ENCODE measurements at places on chromosomes 6 and 20.

GRCh38 chr20:5938456-5939029 is 11.8 kb downstream of the TRMT6 start:
- no peak for DNase-seq

DNA sequence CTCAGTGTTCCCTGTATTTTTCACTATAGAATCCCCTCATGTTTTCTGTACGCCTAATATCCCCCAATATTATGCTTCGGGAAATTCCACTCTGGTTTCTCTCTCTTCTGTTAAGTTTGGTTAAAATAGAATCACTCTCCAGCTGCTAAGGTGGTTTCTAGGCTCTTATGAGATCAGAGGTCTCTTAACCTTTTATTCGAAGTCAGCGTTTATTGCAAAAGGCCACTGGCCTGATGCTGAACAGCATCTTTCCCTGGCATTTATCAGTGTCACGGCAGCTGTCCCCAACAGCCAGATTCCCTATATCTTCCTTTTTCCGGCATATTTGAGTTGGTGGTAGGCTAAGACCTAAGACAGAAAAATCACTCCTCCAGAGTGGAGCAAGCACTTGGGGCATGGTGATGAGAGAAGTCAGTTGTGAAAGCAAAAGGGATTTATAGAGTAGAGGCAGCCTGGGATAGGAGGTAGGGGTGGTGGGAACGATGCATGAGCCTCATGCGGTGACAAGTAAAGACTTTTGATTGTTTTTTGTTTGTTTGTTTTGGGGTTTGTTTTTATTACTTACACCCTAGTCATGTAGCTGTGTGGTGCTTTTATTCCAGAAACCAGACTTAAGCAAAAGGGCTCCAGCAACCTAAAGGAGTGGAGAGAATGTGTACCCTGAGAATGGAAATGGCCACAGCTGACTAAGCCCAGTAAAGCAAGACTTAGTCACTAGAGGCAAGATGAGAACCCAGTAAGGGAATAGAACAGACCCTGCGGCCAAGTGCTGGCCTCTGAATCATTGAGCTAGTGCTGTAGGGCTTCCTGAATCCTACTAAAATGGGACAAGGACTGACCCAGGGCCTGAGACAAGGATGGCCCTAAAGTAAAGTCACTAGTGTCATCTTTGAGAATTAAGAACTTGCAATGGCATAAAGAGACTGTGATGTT is 233.0 kb upstream of the PRND start:
- no peak for DNase-seq

DNA sequence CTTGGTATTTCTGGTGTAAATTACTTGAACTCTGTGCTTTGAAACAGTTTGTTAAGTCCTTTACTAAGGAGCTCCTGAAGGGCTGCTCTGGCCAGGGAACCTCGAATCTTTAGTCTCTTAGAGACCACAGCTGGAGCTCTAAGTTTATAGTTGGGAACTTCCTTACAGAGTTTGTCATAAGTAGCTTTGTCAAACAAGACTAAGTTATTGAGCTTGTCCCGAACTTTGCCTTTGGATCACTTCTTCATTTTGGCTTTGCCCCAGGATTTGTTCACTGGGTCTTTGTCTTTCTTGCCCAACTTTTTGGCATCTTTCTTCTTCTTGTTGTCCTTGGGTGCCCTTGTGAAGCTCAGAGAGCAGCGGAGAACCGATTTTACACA is 64.8 kb downstream of the FAM50B start:
- DNase-seq, result no peak

DNA sequence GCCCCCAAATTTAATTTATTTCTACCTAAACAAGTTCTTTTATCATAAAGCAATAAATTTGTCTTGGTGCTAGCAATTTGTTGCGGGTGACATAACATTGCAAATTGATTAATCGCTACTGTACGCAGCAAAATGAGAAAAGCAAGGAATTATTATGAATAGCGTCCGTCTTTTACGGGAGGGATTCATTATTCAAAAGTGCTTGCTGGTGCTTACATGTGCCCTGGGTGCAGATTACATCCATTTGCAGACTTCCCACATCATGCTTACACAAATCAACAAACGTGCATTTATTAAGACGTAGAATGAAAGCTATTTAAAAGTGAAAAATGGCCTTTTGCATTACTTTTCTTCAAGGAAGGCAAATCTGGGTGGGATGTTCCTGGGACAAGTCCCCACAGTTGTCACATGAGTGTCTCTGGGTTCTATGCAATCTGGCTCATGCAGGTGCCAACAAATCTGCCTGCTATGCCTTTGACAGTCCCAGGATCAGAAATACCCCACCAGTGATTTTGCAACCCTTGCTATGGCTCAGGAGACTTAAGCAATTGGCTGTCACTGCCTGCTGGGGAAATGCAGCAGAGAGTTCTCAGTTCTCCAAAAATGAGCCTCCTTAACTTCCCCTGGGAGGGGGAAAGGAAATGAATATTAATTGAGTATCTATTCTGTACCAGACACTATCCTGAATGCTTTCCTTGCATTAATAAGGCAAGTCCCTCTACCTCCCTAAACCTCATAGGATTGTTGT is 30.1 kb upstream of the MAFB start:
- no peak for DNase-seq

DNA sequence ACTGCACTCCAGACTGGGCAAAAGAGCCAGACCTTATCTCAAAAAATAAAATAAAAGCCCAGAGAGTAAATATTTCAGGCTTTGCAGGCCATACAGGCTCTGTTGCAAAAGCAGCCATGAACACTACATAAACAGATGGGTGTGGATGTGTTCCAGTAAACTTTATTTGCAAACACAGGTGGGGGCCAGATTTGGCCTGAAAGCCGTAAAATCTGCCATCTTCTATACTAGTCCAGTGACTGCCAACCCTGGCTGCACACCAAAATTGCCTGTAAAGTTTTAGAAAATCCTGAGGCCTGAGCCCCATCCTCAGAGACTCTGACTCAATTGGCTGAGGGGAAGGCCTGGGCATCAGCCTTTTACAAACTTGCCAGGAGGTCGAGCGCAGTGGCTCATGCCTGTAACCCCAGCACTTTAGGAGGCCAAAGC is 103.6 kb downstream of the ZMYND8 start:
- no peak for DNase-seq

GRCh38 chr6:2979819-2980464 is 8.6 kb upstream of the SERPINB6 start:
- DNase-seq, result no peak

GRCh38 chr20:11391591-11391990 is 526.1 kb upstream of the BTBD3 start:
- DNase-seq, result no peak
